ENCODE measurements at places on chromosomes 12 and 14.

DNA sequence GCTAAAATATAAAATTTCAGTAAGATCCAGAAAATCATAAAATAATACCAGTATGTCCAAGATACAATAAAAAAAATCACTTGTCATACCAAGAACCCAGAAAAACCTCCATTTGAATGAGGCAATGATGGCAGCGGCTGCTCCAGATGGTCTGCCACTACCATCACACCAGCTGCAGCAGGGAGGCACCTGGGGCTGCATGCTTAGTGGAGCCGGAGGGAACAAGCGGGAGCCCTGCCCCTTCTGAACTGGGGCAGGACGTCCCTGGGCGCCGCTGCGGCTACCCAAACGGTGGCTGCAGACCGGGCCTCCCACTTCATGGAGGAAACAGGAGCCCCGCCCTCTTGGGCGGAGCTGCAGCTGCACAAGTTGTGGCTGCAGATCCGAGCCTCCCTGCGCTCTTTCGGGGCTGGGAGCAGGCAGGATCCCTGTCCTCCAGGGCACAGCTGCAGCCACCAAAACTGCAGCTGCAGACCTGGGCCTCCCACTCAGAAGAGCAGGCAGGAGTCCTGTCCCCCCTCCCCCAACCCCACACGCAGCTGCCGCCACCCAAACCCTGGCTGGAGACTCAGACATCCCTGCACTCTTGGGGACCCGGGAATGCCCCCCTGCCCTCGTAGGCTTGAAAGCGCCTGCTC is 36.1 kb upstream of the OR5AU1 start:
- DNase-seq = no peak

GRCh38 chr12:8675591-8676036 is 13.0 kb upstream of the MFAP5 start:
- DNase-seq = no peak

DNA sequence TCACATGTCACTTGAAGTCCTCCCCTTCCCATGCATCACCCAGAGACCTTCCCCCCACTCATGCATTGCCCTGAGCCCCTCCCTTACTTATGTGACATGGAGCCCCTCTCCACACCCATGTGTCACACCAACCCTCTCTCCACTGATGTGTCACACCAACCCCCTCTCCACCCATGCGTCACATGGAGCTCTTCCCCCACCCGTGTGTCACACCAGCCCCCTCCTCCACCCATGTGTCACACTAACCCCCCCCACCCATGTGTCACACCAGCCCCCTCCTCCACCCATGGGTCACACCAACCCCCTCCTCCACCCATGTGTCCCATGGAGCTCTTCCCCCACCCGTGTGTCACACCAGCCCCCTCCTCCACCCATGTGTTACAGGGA is 30.4 kb downstream of the RTL1 start:
- no peak for DNase-seq

- DNase-seq = no peak
Observed at GRCh38 chr14:43778570-43778936, 728.5 kb downstream of the FSCB start.

DNA sequence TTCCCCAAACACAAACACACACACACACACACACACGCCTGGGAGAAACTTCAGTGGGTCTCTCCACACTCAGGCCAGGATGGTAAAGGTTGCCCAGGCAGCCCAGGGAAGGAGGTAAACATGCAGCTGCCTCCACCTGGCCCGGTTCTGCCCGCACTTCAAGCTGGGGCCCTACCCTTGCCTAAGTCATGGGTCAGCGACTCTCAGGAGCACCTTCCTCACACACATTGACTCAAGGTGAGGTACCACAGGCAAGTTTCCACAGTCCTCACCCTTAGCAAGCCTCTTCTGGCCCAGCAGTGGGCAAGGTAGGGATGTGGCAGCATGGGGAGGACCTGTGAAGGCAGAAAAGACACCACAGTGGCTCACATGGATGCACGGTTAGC is 14.1 kb upstream of the FAIM2 start:
- DNase-seq = no peak

DNA sequence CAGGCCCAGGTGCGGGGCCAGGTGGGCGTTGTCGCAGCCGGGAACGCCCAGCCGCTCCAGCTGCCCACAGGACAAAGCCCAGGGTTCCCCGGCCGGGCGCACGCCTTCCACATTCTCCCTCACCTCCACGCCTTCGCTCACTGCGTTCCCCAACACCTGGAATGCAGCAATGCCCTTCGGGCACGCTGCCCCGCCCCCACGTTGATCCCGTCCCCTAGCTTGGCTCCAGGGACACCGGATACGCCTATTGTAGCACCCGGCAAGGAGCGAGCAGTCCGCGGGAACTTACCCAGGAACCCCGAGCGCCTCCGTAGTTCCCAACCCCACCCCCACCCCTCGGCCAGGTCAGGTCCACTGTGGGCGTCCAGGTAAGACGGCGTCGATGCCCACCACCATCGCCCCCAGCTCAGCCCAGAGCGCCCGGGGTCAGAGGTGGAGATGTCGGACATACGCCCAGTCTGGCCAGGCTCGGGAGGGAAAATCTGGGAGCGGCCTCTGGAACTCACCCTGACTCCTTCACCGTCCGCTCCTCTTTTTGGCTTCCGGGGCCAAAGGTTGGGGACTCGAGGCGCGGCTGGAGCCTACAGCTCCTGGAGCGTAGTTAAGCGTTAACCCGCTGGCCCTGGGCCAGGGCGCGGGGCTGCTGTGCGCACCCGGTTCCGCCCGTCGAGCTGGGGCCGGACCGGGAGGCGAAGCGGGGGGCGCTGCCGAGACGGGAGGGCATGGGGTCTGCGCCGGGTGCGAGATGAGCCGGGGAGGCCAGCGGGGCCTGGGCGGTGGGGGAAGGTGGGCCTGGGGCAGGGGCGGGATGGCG is 594 bp upstream of the CEP170B start:
- DNase-seq = no peak

DNA sequence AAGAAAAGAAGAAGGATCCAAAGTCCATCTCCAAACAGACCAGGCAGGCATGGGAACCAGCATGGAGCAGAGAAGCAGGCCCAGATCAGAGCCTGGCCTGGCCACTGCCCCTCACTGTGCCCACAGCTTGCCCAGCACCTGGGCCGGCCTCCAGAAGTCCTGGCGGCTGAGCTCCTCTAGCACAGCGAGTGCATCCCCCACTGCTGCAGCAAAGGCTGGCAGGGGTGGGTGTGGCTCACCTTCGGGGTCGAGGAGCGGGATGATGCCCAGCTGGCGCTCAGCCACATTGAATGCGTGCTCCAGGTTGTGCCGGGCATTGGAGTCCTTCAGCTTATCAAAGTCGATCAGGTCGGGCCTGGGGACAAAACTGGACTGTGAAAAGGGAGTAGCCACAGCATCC is 78.7 kb downstream of the SPTB start:
- no peak for DNase-seq

- no peak for DNase-seq
Observed at GRCh38 chr12:120235369-120236323, 29.9 kb downstream of the PXN start.
